GM12891 (cell line): ENCODE measurements at places on chromosomes 13 and 19.

- DNase-seq = no peak
These were observed 380.9 kb upstream of the HTR2A start for GRCh38 chr13:47277774-47278173.

GRCh38 chr13:76503766-76504165 is 382.4 kb downstream of the KCTD12 start:
- DNase-seq = no peak

- DNase-seq = no peak
These were observed 2.9 kb downstream of the ARHGEF7 start for GRCh38 chr13:111117961-111118360.

DNA sequence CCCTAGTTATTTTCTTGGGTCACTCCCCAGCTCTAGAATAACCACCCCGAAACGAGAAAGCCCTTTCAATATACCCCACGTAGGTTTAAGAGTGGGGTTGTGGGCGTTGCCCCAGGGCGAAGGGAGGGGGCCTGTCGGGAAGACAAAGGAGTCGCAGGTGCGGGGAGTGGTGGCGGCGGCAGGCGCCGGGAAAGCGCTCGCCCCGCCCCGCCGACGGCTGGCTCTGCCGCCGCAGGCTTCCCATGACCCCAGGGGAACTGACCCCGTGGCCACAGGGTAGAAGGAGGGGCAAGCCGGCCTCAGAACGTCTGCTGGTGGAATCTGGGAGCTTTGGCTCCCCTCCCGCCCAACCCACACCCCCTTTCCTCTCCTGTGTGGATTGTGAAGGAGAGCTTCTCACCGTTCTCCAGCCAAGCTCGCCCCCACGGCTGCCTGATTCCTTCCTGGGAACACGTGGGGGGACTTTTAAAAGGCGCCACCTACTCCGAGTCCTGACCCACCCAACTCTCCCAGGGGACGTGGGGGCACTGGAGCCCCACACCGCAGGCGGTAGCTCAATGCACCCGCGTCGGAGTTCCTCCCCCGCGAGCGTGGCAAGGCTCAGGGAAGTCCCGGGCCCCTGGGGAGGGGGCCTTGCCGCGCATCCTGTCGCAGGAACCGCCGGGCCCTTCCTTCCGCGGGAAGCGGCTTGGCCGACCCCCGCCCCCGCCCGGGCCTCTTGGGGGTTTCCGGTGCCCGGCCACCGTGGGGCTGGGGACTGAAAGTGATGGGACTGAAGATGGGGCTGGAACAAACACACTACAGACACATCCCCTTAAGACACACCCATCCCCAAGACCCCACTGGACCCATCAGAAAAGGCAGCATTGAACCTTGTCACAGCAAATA is 5.5 kb downstream of the IER2 start:
- no peak for DNase-seq

DNA sequence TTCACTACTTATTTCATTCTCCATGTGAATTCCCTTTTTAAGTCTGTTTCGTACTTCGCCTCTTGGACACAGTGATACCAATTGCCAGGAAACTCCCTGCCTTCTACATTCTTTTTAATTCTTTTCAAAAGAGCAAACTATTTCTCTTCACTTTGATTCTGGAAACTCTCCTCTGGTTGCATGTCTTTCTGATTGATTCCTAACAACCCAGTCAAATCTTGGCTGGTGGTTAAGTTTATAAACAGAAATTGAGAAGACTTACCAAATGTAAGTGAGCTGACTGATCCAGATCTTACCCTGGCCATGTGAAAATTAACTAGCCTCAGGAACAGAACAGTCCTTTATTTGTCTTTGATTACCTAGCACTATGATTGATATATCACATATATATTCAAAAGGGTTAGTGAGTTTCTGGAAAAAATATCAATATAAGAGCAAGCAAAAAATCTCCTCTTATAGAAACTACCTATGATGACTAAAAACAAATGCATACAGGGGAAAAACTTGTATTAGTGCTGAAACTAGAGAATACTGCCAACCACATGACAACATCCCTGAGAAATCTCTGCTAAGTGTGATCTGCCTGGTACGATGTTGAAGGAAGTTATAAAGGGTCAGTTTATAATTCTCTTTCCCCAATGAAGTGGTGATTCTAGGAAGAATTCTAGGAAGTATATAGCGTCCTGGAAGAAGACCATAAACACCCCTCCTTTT is 152.6 kb upstream of the HTR2A start:
- no peak for DNase-seq

DNA sequence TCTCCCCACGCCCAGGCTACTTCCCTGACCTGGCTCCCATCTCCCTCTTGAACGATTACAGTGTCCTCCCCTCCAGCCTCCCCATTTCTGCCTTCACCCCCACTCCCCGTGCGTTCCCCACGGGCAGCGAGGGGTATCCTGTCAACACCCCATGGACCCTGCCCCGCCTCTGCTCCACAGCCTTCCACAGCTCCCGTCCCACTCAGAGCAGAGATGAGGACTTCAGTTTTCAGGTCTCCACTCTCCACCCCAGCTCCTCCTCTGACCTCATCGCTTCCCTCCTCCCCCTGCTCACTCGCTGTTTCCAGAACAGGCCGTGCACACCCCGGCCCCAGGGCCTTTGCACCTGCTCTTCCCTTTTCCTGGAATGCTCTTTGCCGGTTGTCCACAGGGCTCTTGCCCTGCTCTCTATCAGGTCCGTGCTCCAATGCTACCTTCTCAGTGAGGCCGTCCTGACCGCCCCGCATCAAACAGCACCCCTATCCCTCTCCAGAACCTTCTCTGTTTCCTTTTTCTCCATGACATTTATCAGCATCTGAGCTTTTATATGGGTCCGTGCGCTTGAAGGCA is 15.0 kb downstream of the LRRC4B start:
- DNase-seq = no peak

- DNase-seq = no peak
These were observed 1193.0 kb downstream of the PCDH9 start for GRCh38 chr13:66037096-66037495.

DNA sequence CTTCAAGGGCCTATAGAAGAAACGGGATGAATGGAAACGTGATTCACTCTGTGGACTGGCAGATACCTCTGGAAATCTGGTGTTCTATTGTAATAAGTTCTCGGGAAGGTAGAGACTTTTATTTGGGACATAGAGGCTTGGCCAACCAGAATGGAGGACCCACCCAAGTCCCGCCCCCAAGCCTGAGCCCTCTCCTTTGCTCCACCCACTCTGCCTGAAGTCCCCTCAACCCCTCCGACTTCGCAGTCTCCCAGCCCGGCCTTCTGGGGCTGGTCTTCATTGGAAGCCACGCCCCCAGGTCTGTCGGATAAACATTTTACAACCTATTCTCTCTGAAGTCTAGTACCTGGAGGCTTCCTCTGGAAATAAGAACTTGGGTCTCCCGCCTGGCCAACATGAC is 16.9 kb downstream of the FBXL12 start:
- no peak for DNase-seq
